ENCODE measurements at places on chromosomes 5 and 9.

DNA sequence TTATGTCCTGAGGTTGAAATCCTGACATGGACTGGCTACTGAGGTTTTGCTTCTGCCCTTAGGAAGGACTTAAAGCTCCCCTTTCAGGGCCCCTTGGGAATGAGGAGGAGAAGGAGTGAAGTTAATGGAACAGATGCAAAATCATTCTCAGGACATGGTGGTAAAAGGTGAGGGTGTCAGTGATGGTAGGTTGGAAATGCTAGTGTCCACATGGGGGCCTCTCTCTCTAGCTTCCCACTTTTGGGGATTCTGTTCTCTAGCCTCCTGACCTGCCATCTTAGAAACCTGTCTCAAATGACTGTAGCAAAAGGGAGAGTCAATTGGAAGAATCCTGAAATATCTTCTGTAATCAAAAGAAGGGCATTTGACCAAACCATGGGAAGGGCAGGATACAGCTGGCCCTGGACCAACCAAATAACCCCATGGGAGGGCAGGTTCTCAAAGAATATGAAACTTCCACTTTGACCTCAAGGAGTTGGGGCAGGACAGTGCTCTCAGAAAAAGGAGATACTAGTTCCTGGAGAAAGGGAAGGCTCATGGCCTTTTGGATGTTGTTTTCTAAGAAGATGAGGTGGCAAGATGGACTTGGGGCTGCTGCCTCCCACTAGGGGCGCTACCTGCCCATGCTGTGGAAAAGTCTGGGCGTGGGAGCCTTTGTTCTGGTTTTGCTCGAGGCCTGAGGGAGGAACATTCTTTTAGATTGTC is 21.2 kb upstream of the MLANA start:
- no peak for DNase-seq

DNA sequence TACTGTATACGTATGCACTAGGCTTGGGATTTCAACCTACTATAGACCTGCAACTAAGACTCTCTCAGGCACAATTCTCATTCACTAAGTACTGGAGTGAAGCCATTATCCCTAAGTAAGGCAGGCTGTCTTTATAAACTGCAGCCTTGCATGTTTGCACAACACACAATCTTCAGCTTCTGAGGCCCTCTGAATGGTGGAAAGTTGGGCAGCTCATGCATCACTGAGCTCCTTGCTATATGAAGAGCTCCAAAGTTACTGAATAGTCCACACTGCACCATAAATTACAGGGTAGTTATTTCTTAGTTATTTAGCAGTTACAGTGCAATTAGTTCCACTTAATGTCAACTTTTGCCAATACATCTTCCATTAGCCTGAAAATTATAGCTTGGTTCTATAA is 384.6 kb downstream of the BRINP1 start:
- no peak for DNase-seq

DNA sequence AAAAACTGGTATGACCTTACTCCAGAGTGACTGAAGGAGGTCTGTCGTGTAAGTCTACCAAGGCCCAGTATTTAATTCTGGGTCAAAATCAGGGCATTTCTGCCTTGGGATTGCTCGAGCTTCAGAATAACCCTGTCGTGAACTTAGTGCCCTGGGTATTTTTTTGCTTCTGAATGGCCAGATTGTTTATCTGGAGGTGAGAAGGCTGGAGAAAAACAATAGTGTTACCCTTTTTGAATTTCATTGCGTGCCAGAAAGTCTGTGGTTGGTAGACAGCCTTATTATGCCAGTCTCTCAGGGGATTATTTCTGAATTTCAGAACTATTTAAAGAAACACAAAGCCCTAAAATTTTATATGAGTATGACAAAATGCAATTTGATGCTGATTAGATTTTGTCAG is 323.4 kb downstream of the CSNK1G3 start:
- DNase-seq = no peak

GRCh38 chr9:137582286-137582860 is 3.6 kb upstream of the DPH7 start:
- no peak for DNase-seq

DNA sequence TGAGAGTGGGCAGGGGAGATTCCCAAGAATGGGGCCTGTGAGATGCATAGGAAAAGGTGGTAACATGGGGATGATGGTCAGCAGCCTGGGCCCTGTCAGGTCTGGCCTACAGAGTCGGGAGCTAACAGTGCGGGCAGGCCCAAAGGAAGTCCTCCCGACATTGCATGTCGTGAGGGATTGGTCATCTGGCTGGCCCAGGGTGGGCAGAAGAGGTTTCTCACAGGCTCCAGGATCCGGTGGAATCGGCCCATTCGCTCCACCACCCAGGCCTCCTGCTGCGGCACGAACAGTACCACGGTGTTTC is 514 bp downstream of the STOML2 start:
- DNase-seq = no peak

DNA sequence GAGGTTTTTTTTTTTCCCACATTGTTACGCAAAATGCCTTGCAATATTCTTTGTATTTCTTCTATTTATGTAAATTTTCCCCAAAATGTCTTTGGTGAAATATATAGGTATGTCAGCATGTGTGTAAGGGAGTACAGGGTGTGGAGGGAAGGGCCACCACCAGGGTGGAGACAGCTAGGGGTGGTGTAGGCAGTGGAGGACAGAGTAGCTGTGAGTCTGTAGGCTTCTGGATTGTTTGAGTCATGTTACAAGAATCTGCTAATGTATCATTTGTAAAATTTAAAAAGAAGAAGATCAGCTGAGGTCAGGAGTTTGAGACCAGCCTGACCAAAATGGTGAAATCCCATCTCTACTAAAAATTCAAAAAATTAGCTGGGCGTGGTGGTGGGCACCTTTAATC is 175.5 kb downstream of the NXNL2 start:
- no peak for DNase-seq

DNA sequence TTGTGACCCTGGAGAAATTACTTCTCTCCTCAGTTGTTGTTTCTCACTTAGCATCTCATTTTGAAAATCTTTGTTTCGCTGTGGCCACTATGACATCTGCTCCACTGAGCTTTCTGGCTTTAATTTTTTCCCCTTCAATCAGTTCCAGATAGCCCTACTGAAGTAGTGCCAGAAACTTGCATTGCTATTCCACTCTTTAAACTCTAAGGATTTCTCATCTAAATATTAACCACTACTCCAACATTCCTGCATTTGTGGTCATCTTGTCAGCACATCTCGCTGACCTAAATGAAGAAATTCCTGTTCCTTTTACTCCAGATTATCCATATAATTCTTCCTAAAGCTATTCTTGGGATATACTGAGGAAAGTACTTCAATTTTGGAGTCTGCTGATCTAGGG is 15.3 kb upstream of the NOL6 start:
- DNase-seq = no peak

DNA sequence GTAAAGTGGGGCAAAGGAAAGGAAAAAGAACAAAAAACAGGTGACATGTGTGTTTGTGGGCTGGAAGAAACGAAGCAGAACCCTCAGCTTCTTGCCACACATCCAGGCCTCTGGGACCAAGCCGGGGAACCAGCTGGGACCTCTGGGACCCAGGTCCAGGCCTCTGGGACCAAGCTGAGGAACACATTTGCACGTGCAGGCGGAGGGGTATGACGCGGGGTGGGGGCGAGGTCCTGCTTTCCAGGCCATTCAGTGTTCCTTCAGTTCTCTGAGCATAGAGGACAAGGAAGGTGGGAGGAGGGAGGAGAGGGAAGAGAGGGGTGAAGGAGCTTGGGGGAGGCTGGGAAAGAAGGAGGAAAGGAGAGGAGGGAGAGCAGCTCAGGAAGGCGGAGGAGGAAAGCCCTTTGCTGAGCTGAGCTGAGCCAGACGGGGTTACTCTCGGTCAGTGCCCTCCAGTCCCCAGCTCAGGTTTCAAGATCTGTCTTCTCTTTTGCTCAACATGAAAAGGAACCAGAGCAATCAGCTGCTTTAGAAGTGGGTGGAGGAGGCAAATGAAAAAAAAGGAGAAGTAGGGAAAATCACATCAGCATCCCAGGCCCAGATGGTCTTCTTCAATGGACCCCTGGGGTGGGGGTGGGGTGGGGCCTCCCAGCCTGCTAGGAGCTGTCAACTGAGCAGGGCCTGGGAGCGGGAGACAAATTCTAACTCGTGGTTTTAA is 59.1 kb downstream of the ABCA1 start:
- no peak for DNase-seq

DNA sequence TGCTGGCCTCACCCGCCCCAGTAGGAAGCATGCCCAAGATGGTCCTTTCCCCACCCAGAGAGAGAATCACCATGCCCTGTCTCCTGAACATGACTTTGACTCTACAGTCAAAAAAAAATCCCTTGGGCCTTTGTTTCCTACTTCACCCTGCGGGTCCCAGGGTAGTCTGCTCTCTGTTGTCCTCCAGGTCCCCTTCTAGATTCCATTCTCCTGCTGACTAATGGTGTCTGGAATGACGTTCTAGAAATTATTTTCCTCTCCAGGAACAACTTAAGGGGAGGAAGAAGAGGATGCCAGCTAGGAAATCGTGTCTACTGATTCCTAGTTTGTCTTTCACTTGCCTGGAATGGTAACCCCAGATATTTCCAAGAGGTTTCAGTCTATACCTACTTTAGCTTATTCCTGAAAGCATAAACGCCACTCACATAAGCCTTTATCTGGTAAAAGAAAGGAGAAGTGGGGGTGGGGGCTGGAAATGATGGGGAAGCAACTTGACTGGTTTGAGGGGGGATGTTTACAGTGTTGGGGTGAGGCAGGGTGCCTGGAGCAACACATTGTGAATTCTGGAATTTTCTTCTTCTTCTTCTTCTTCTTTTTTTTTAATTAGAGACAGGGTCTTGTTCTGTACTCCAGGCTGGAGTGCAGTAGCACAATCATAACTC is 93.9 kb downstream of the SNX18 start:
- DNase-seq = no peak

- DNase-seq = no peak
Measured at GRCh38 chr5:1229822-1230221, 4.6 kb downstream of the SLC6A18 start.

- DNase-seq = no peak
Measured at GRCh38 chr5:97136475-97136874, 5.9 kb downstream of the LIX1 start.

- DNase-seq = no peak
Measured at GRCh38 chr9:131701789-131702337, 38.0 kb downstream of the RAPGEF1 start.

DNA sequence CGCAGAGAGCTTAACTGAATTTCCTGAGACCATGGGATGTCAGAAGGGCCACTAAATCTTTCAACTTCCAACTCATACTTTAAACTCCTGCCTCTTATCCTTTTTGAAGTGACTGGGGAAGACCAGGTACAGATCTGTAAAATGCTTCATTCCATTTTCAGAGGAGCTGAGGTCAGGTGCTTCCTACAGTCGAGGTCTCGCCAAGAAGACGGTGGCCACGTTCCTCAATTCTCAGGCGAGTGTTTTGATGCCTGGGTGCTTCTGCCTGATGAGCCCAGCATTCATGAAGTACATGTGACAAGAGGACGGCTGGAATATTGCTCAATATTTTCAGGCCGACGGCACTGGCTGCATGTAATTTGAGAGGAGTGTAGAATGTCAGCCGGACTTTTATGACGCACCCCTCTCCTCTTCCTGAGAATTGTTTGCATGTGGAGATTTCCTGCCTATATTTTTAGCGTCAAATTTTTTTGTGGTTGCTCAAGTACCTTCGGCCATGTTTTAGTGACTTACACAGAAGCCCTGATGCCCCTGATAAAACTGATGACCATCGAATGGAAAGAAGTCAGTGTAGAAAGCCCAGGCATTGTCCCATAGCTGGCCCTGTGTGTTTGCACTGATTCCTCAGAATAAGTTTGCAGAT is 38.8 kb upstream of the GLRX start:
- DNase-seq = no peak

- no peak for DNase-seq
Measured at GRCh38 chr9:106479679-106480078, 383.3 kb upstream of the ZNF462 start.

DNA sequence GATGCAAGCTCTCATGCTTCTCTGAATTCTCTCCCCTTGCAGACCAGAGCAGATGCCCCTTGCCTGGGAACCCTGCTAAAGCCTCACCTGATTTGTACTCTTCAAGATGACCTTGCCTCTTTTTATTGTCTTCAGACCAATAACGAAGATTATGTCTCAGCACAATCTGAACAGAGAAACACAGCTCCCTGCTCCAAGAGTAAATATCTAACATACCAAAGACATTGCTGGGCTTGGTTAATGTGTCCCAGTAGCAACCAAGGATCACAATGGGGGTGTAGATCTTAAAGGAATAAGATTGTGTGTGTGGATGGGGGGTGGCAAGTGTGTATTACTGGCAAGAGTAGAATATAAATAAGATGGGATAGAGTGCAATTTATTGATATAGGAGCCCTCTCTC is 67.6 kb upstream of the LHFPL2 start:
- DNase-seq = no peak

GRCh38 chr9:32218100-32218767 is 166.2 kb upstream of the ACO1 start:
- no peak for DNase-seq

DNA sequence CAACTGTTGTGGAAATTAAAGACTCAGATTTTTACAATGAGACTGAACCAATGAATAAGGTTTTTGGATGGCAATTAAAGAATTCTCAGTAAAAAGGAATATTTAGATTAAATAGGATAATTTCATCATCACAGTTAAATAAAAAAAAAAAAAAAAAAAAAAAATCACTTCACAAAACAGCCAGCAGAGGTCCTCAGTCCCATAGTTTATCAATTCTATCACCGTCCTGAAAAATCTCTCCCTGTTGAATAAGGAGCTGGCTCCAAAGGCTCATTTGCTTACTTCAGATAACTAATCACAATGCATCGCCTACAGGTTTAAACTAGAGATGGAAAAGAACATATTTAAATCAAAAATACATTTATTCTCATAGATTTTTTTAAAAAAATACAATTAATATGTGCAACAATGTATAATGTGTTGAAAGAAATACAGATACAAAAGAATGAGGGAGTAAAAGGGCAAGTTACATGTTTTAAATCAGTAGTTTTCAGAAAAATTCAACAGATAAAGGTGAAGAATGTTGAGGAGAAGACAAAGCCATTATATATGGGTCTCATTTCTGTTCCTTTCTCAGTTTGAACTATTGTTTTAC is 175.8 kb upstream of the CHD1 start:
- no peak for DNase-seq

DNA sequence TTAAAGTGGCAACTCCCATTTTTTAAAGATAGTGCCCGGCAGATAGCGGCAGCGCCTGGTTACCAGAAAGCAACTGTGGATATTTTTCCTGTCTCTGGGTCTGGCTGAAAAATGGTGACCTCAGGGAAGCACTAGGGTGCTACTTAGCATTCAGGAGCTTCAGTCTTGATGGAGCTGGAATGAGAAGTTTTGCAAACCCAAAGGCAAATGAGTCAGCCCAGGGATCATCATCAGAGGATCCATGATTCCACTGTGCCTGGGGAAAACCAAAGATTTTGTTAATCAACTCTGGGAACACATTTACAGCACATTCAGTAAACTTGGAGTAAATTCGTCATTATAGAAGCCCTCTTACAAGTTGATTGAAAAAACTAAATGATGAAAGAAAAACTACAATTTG is 26.7 kb downstream of the F2R start:
- DNase-seq = no peak

- no peak for DNase-seq
Measured at GRCh38 chr5:5650242-5650641, 227.8 kb downstream of the ICE1 start.

GRCh38 chr5:157306692-157307471 is 41.0 kb downstream of the CYFIP2 start:
- no peak for DNase-seq

GRCh38 chr5:148849461-148849860 is 23.1 kb downstream of the ADRB2 start:
- peak; percentile 2 for DNase-seq

GRCh38 chr5:31052937-31053658 is 140.4 kb upstream of the CDH6 start:
- DNase-seq = no peak
